CD4-positive, alpha-beta T cell treated with Interleukin-4 for 1 hour (primary cell): ENCODE measurements at places on chromosomes 12 and 14.
A peak's percentile ranks its signal among the peaks of the same experiment; 100 is the strongest.

- peak; percentile 93 for DNase-seq
Measured at GRCh38 chr14:34873589-34874385, 1.4 kb downstream of the BAZ1A start.

DNA sequence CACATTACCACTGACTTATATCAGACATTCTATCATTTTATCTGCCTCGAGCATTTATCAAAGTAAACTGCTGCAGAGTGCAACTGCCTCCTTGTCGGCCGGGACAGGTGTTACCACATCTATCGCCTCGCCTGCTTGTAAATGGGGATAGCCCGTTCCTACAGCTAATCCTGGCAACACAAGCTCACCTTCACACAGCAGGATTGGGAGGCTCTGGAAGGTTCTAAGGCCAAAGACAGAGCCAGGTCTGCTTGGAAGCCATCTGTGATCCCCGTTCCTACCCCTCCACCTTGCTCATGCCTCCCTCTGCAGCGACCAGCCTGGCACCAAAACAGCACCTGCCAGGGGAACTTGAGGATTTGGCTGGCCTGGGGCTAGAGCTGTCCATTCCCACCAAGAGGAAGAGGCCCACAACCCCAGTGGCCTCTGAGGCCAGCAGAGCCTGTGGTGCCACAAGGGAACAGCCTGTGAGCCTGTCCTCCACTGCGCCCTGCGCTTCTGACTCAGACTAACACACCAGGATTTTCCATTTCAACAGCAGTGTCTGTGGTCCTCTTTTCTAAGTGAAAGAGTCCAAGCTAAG is 114.8 kb upstream of the DIO3 start:
- no peak for DNase-seq

DNA sequence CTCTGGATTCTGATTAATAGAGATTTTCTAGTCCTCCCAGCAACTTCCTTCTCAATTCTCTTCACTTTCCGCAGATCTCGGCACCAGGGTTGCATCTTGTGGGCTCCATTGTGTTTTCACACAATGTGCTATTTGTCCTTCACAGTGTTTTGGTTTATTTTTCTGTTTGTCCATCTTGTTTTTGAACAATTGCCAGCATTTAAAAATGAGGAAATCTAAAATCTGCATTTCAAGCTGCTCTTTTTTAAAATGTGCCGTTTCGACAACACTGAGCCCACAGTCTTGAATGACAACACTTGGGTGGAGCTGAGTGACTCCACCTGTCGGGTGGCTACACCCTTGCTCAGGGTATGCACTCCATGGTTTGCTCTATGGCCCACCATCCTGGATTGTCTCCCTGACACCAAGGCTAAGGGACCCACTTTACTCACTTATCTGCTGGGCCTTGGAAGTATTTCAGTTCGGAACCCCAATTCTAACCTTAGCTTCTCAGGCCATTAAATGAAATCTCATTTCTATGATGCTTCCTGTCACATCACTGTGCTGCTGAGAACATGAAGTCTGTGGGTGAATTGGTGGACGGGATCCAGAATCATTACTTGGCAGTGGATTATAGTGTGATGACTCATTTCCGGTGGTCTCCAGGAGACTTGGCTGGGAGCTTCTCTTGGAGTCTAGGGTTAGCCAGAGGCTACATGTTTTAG is 3.4 kb upstream of the MYRFL start:
- DNase-seq: no peak

DNA sequence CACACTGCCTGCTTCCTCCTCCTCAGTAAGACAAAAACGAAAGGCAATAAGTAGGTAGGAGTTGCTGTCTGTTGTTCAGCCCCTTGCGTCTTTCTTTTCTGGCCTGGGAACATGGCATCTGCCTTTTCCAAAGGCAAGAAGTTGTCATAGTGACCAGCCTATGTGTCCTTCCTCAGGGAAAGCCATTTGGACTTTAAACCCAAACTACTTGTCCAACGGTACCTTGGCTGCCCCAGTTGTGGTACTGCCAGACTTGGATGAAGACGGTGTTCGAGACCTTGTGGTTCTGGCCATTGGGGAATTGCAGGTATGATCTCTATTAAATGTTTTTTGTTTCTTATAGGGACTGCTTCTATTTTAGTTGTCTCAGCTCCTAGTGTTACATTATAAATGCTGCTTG is 18.5 kb downstream of the FAM234B start:
- DNase-seq: no peak

GRCh38 chr14:74886001-74886400 is 4.3 kb downstream of the DLST start:
- DNase-seq: no peak

DNA sequence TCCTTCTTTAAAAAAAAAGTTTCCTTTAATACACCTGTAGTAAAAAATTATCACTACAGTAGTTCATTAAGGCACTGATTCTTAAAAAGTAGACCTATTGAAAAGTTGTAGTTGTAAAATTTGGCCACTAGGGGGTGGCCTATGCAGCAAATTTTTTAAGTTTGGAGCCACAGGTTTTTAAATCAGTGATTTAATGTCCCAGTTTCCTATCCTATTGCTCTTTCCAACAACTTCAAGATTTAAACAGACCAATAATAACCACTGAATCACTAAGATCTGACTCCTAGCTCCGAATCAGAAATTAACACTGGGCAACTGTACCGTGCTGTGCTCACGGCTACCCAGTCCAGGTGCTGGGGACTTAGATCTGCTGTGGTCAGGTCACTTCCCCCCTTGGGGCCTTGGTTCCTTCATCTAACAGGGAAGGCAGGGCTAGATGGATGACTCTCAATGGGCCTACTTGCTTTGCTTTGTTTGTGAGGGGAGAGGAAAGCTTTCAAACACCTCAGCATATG is 279.3 kb downstream of the MED13L start:
- peak; percentile 49 for DNase-seq

DNA sequence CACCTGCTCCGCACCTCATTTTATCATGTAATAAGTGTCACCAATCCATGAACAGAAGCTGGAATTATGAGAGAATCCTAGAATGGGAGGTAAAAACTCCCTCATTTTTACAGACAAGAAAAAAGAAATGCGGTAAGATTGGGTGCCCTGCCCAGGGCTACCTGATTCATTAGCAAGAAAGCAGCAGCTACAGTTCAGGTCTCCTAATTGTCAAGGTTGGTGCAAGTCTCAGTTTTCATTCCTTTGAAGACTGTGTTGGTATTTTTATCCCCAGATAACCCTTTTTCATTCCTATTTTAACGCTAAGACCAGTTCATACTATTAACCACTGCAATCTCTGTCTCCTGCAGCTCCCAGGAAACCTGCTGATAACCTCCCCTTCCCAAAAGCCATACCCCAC is 6.9 kb downstream of the DUSP6 start:
- DNase-seq: no peak

DNA sequence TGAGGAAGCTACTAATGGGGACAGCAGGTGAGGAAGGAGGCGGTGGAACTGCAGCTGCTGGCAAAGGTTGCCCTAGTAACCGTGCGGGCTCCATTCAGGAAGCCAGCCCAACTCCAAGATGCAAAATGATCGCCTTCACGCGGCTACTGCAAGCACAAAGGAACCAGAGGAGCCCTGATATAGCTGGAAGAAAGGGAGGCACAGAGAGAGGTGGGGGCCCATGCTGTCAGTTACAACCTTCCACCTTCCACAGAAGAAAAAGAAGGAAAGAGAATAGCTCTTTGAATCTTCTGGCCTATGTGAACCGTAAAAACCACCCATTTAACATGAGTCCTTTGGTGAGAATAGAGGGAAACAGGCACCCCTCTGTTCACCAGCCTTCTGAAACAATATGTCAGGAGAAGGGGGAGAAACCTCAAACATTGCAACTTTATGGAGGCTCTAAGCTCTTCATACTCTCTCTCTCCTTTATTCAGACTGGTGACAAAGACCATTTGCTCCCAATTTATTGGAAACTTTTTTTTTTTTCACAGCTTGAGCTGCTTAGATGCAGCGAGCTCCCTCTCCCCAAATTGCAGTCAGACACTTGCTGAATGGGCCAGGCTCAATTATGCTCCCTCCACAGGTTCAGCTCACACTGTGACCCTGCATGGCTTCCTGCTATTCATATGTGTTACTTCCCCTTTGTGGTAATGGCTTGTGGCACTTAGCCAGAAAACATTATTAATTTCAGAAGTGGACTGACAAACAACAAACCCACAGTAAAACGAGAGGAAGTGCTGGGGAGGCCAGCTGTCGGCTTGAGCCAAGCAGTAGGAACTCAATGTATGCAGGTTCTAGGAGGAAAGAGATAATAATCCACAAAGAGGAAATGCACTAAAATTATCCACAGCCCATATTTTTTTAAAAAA is 6.2 kb downstream of the DUSP6 start:
- DNase-seq: peak; percentile 79

- no peak for DNase-seq
Measured at GRCh38 chr14:102945346-102946130, 23.1 kb downstream of the AMN start.

- DNase-seq: no peak
Measured at GRCh38 chr14:89249065-89249695, 167.9 kb downstream of the FOXN3 start.

DNA sequence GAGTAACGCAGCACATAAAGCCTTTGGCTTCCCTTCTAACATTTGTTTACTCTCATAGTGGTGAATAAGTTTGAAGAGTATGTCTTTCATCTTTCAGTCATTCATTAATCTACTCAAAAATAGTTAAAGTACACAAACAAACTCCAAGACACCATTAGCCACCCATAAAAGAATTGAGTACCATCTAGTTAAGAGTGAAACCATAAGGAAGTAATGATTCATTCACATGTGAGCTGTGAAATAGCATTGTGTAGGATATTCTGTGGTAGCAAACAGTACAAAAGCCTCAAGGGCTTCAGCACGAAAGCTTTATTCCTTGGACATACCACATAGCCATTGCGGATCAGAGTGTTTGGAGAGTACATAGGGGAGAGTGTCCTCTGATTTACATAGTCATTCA is 13.9 kb downstream of the SYT1 start:
- DNase-seq: no peak

DNA sequence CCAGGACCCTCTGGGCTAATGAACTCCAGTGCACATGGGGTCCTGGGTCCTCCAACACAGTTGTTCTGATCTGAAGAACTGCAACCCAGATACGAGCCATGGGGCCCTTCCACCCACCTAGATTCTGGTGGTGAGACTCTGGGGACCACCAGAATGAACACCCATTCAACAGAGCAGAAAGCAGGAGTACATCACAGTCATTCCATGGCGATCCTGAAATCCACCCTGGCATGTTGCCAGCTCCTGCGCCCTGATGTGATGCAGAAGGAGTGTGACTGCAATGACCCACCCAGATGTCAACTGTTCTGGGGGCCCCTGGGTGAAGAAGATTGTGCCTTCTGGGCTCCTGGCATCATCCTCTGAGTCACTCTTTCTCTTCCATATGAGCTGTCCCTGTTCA is 211.6 kb downstream of the KIF26A start:
- DNase-seq: no peak

GRCh38 chr14:99524091-99524661 is 43.0 kb downstream of the CCNK start:
- no peak for DNase-seq

GRCh38 chr12:1618489-1618888 is 10.5 kb upstream of the WNT5B start:
- DNase-seq: no peak

DNA sequence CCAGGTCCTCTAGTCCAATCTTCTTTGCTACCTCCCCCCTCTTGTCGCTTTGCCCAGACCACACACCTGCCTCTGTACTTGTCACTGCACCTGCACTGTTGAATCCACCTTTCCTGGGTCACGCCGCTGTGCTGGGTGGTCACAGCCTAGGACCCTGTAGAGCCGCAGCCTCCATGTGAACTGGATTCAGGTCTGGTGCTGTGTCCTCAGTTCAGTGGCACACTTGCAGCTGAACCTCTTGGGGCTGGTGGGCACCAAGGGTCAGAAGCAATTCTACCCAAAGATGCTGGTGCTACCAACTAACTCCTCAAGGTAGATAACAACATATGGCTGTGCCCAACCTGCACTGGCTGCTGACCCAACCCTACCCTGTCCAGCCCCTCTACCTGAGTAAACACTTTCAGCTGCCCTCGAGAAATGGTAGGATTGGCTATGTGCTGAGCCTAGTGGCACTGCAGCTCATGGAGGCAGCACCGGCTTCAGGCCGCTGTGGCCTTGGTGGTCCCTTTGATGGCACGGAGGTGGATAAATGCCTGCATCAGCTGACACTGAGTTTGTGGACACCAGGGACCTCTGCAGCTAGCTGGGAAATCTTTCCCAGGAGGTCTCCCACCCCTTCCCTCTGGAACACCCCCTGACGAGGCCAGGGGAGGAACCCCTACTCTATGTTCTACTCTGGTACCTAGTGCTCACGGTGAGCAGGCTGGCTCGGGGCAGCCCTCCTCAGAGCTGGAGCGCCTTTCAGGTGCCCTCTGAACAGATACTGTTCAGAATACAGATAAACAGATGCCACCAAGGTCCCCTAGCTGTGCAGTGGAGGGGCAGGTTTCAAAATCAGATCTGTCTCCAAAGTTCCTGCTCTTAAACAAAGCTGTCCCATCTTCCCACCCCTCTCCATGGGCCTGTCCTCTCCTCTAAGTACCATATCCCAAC is 14.3 kb downstream of the AGAP2 start:
- no peak for DNase-seq

GRCh38 chr12:121050725-121051124 is 11.7 kb upstream of the OASL start:
- DNase-seq: no peak

DNA sequence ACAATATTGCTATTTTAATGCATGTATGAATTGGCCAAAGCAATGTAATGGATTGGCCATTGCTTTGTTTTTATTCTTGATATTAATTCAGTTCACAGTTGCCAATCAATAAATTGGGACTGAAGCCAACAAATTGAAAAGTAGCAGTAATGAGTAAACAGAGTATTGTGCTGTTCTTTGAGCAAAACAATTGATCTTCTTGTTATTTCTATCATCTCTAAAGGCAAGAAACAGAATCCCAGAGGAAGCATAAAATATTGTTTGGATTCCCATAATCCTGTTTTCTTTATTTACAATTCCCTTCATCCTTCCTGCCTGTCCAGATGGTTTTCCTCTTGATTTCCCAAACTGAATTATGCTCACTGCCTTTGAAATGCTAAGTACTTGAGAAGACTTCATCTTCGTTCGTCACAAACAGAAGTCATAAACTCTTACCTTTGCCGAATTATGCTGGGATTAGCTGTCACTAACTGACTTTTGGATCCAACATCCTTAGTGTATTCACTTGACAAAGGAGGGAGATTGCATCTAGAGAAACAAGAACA is 85.9 kb downstream of the ST8SIA1 start:
- DNase-seq: no peak

DNA sequence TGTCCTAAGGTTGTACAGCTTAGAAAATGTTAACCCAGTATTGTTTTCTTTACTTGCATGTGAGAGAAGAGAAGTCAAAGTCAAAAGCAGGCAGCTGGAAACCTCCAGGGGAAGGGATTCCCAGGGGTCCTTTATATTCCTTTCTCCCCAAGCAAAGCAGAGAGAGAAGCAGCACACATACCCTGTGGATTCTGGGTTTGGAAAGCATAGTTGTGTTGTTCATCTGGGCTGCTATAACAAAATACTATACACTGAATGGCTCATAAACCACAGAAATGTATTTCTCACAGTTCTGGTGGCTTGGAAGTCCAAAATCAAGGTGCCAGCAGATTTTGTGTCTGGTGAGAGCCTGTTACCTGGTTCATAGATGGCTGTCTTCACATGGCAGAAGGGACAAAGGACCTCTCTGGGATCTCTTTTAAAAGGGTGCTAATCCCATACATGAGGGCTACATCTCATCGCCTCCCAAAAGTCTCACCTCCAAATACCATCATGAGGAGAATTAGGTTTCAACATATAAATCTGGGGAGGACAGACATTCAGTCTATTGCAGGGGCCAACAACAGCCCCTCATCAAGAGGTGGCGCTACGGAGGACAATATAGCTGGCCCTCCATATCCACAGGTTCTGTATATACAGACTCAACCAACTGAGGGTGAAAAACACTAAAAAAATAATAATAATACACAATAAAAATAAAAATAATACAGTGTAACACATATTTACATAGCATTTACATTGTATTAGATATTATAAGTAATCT is 19.3 kb upstream of the PCNX1 start:
- no peak for DNase-seq
